ENCODE measurements at places on chromosomes 7 and 10.

DNA sequence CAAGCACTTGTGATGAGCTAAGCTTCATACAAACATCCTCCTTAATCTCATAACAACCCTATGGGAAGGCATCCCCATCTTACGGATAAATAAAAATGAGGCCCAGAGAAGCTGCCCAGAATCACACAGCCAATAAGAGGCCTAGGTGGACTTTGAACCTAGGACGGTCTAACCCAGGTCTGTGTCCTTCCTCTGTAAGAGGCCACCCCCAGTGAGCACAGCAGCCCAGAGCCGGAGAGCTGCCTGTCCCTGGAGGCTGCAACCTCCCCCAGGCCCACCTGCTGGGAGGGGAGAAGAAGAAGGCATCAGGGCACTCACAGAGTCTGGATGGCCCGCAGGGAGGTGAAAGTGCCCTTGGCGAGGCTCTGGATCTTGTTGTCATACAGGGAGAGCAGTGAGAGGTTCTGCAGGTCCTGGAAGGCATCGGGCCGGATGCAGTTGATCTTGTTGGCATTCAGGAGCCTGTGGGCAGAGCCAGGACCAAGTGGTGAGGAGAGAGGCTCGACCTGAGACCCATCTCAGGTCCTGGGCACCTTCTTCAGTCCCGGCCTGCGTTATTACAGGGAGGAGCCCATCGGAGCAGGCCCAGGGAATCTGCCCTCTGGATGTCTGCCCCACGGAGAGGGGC lies 129.6 kb downstream of the SLIT1 start:
- DNase-seq: no peak

DNA sequence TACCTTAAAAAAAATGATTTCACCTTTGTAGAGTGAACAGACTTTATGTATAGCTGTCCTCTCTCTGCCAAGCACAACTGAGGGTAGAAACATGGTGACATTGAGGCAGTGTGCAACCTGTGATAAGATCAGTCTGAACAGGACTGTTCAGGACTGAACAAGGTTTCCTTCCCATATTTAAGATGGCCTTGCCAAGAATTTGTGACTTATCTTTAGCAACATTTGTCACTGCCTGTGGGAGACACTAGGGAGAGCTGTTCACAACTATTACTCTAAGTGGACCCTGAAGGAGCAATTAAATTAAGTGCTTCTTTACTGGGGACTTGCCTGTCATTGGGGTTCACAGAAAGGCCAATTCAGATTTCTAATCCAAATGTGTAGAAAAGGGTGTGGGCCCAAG lies 6.7 kb downstream of the OR13A1 start:
- DNase-seq: no peak

DNA sequence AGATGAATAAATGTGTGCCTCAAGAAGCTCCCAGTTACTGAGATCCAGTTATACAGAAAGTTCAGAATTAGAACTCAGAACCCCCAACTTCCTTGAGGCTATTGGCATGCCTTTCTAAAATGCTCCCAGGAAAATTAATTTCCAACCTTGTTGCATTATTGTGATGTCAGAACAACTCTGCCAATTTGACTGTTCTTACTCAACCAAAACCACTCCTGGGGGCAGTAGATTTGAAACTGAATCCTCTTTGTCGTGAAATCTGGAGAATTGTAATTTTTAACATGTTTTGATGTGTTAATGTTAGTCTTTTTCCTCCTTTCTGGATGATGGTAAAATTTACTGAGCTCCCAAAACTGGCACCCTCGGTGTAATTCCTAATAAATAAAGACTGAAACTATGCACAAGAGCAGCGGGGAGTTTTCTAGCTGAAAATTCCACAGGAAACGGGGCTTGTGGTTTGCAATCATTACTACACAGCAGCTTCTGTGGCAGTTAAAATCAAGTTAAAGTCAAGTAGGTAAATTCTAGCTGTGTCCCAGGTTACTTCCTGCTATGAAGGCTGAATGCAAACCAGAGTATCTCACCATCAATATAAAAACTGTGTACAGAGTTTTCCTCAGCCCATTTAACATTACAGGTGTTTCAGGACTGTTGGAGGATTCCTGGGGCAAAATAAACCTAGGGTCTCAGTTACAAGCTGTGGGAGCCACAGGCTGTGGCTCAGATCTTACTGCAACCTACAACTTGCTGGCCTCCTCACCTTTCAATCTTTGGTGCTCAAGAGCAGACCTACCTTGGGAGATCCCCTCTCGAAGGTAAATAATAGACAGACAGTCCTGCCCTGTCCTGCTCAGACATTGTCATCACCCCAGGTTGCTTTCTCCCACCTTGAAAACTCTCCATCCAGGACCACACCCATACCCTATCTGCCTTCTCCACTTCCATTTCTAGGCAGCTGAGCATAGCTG lies 156.3 kb upstream of the KMT2E start:
- DNase-seq: no peak

DNA sequence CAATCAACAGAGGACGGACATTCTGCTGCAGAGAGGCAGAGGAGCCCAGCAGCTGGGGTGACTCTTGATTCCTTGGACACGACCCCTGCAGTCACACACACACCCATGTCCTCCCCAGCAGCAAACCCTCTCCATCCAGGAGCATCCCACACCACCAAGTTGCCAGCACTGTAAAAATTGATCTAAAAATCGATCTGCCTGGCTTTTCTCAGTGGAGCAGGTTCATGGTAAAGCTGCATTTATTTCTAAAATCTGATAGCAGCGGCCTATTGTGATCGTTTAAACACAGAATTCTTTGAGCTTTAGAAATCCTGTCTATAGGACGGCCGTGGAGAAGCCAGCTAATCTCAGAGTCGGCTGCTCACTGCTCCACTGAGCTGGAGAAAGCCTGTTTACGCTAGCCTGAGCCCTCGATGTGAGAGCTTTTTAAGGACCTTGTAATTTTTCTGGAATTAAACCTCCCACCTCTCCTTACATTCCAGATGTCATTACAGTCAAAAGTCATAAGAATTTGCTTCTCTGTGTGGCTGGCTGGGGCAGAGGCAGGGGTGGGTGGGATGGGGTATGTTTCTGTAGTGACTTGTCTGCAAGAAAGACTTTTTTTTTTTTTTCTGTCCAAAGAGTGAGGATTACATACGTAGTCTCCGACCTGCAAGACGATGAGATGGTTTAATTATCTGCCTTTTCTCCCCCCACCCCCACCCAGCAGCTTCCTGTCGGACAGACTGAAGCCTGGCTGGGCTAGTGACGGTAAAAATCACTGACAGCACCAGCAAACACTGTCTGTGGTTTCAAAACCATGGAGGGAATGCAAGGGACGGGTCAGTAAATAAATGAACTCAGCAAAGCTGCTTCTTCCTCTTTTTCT lies 31.6 kb downstream of the TRIM8 start:
- DNase-seq: no peak

DNA sequence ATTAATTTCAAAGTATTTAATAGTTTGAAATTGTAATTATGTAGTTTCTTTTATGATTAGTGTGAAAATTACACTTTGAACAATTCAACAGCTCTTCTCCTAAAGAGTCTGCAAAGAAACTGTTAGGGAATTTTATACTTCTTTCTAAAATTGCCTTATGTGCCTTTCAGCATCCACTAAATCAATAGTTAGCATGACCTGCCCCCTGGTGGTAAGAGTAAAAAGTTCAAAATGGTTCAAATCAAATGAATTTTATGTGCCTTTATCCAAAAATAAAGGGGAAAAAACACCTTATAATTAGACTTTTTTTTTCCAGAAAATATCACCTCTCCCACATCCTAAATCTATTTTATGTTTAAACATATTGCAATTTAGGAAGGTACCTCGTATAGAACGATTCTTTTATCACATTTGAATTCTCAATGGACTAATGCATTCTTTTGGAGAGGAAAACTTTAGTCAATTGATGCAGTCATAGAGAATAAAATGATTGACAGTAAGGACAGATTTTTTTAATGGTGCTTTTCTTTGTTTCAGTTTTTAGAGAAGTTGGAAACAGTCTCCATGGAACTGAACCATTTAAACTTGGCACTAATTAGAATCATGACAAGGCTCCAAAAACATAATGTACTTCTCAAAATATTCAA lies 163.7 kb downstream of the SEMA3D start:
- DNase-seq: no peak

DNA sequence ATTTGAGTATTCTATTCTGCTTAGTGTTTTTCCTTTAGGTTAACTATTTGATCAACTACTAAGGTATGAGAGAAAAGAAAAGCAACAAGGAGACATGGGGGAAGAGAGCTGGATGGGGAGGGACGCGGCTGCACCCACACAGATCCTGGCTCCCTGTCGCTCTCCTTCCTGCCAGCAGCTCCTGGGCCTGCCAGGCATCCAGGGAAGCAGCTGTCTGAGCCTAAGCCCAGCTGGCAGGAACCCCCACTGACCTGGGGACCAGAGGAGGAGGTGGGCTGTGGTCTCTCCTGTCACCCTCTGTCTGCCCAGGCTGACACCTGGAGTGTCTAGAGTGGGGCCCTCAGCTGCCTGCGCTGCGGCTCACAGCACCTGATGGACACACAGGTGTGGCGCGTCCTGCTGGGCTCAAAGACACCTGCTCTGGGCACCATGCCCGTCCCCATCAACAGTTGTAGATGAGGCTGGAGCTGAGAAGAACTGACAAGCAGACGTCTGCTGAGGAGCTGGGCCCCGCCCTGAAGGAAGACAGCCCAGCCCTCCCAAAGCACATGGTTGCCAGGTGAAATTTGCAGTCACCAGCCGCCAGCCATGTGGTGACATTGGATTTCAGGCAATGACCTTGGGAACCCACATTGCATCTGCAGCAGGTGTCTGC lies 207.9 kb downstream of the PLXNA4 start:
- DNase-seq: no peak

GRCh38 chr10:3433988-3434387 lies 261.4 kb upstream of the PITRM1 start:
- no peak for DNase-seq

GRCh38 chr7:75950111-75950681 lies 35.2 kb downstream of the POR start:
- DNase-seq: no peak

DNA sequence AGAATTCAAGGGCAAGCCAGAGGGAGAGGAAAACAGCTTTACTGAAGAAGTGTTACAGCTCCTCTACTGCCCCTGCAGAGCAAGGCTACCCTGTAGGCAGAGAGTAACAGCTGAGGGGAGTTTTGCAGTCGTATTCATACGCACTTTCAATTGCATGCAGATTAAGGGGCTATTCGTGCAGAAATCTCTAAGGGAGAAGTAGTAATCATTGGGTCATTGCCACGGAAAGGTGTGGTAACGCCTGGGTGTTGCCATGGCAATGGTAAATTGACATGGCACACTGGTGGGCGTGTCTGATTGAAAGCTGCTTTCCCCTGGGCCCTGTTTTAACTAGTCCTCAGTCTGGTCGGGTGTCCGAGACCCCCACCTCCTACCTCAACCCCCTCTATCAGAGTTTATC lies 227.2 kb downstream of the NSUN6 start:
- no peak for DNase-seq
